Stimulated activated CD4-positive, alpha-beta T cell treated with anti-CD3 and anti-CD28 coated beads, Interleukin-1b, Interleukin-23, amount 100 ng/mL, for 1 hour (primary cell): ENCODE measurements at places on chromosomes 5 and 9.

DNA sequence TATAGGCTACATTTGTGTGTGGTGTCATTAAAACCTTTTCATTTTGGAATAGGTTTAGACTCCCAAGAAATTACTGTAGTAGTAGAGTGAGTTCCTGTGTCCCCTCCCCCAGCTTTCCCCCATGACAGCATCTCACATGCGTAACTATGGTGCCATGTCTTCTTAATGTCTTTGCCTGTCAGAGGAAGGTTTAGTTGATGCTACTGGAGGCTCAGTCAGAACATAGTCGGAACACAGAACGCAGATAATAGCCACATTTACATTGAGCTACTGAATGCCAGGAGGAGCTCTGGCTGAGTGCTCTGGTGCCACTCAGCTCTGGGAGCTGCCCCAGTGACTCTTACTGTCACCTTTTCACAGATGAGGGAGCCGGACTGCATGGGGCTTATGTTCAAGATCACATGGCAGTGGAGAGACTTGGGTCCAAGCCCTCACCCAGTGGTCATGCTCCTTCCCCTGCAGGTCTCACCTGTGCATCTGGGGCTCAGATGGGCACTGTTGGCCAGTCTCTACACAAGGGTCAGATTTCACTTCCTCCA lies 223.6 kb downstream of the AOPEP start:
- DNase-seq, result no peak

DNA sequence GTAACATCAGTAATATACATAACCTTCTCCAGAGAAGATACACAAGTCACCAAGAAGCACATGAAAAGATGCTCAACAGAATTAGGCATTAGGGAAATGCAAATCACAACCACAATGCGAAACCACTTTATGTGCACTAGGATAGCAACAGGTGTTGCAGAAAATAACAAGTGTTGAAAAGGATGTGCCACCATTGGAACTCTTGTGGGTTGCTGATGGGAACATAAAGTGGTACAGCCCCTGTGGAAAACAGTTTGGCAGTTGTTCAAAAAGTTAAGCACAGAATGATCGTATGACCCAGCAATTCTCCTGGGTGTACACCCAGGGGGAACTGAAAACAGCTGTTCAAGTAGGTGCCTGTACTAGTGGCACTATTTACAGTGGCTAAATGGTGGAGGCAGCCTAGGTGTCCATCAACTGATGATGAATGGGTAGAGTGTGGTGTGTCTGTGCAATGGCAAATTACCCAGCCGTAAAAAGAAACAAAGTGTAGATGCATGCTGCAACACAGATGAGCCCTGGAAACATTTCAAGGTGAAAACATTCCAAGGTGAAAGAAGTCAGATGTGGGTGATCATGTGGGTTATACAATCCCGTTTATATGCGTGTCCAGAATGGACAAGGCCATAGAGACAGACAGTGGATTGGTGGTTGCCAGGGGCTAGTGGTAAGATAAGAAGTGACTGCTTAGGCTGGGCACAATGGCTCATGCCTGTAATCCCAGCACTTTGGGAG lies 27.2 kb downstream of the CCDC69 start:
- DNase-seq, result no peak

DNA sequence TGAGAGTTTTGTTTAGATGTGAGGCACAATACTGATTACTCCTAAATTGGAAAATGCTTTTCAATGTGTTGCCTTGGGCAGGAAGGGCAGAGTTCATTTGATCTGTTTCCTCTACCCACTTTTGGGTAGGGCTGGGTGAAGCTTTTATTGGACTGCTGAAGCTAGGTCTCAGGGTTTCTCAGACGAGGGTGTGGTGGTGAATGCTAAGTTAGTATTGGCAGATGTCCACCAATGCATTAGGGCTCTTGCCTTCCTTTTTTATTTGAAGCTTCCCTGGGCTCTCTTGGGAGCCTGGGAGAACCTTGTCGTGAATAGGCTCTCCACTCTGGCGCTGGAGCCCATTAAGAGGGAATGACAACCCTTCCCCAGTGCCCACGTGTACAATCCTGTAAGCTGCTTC lies 23.1 kb downstream of the SPTAN1 start:
- DNase-seq, result no peak

GRCh38 chr5:165076686-165077085 lies 1571.3 kb downstream of the MAT2B start:
- no peak for DNase-seq

- DNase-seq, result no peak
Observed at GRCh38 chr9:35757226-35757891, 3.3 kb upstream of the MSMP start.

DNA sequence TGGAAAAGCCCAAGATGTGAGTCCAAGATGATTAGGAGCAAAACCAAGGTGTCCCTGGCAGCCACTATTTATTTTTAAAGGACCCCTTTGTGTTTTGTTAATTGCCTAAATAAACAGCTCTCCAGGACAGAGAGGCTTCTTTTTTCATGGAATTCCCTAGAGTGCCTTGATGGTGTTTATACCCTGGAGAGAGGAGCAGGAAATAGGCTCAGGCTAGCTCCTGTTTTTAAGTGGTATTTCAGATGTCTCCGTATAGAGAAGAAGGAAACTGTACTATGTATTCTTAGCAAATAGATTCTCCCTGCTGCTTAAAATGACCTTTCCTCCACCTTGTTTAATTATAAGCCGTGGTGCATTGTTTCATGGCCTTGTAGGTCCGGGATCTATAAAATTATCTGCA lies 292.4 kb downstream of the CD180 start:
- DNase-seq, result no peak

DNA sequence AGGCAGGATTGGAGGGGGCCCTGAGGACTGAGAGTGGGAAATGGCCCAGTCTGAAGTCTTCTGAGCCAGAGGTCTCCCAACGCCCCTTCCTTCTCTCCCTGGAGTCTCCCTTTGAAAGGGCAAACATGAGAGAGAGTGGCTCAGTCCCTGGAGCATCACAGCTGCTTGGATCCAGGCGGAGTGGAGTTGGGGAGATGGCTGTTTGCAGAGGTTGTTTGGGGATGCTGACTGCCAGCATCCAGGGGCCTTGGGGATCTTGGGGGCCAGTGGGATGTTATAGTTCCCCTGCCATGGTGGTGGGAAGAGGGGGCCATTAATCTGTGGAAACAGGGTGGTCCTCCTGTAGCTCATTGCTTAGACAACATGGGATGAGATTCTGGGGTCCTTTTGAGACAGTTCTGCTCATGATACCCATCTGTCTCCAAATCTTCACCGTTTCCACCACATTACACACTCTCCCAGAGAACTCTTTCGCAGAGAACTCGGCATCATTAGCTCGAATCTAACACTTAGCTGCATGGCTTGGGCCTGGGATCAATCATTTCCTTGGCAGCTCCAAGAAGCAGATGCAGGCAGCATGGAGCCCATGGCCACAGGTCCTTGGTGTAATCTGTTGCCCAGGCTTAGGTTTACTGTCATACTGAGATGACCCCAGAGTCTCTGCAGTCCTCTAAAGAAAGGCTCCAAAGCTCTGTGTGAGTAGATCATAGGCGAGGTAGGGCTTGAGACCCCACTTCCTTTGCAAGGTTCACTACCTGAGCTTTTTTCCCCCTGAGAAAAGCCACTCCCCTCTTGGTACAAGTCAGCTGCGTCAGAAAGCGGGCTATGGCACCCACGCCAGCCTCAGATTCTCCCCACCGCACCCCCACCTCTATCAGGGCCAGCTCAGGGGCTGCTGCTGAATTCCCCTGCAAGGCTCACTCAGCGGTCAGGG lies 54.4 kb upstream of the SH3PXD2B start:
- DNase-seq, result no peak

GRCh38 chr9:121860744-121861143 lies 209.3 kb downstream of the DAB2IP start:
- DNase-seq, result no peak

DNA sequence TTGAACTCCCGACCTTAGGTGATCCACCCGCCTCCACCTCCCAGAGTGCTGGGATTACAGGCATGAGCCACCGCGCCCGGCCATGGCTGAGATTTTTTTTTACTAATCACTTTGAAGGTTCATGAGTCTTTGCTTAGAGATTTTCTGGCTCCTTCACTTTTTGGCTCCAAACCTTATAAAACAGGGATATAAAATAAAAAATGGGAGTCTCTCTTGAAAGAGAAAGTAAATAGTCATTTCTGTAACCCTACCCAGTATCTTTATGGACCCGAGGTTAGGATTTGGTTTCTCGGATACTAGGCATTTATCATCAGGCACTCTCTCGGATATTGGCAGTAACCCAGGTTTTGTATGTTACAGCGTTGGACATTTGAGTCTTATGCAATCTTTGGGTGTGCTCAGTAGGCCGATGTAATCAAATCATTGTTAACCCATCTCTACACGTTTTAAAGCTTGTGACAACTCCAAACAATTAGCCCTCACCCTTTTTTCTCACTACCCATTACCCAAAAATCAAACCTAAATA lies 25.3 kb downstream of the STXBP1 start:
- no peak for DNase-seq

DNA sequence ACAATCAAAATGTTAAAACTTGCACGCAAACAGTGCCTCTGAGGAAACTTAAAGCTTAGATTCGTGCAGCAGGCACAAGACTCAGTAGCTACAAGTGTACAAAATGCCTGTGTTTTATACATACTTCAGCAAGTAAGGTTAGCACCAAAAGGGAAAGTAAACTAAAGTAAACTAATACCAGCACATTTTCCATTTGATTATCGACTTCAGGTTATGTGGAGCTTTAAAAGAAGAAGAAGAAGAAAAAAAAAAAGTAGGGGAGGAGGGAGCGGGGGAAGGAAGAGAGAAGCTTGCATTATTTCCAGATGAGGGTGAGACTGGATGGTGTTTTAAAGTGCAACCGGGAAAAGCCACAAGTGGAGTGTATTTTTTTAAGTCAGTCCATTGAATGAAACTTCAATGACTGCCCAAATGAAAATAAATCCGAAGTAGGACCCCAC lies 596 bp upstream of the ADAMTS6 start:
- no peak for DNase-seq

- DNase-seq, result no peak
Observed at GRCh38 chr5:73390972-73391371, 57.6 kb downstream of the FOXD1 start.

- no peak for DNase-seq
Observed at GRCh38 chr9:99433555-99433954, 211.5 kb downstream of the SEC61B start.

GRCh38 chr5:142320851-142321560 lies 3.8 kb downstream of the SPRY4 start:
- DNase-seq, result no peak

DNA sequence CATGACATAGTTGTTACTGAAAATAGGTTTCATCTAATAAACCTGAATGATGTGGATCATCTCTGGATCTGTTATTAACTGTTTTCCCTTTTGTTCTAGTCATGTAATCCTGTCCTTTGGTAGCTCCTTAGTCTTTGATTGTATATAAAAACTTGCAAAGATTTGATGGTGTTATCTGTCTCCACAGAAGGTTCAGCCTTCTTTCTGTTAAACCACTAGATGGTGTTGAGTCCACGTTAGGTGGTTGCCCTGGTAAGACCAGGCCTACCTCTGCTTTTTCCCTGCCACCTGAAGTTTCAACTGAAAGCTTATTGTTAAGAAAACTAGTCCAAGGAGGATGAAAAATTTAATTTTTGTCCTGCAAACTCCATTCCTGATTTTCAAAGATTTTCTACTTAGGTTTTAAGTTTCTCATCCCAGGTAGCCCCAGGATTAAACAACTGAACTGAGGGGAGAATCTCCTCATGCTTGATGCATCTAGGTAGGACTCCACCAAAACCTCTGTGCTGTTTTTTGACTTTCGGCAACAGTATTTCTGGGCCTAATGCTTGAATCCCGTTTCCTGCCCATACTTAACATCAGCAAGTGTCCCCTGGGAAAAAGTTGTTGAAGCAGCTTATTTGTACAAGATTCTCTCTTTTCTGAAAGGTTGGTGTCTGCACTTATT lies 68.5 kb downstream of the RICTOR start:
- no peak for DNase-seq

DNA sequence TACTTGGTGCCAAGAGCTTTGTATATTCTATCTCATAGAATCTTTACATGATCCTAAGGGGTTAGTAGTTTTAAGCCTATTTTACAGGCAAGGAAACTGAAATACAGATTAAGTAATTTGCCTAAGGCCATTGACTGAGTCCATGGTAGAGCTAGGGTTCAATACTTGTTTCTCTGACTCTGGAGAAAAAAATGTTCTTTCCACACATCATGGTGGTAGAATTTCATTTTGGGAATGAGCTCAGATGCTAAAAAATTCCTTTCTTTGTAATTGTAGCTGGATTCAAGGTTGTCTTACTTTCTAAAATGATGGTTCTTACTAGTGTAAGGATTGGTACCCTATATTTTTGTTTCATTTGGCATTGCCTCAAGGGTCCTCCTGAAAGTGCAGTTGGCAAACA lies 86.0 kb downstream of the ANKRD55 start:
- DNase-seq, result no peak

DNA sequence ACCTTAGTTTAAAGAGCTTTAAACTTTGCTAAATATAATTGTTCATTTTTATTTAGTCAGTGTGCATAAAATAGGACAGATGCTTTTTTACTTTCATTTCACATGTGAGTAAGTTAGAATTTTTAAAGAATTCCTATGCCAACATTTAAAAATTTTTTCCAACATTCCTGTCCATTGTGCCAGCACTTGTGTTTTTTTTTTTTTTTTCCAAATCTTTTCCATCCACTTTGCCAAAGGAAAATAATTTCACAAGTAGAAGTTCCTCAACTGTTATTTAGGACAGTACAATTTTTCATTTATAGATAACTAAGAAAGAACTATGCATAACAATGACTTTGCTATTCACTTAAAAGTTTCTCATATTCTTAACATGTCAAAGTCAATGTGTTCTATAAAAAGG lies 189.5 kb downstream of the ADAMTS6 start:
- DNase-seq, result no peak

DNA sequence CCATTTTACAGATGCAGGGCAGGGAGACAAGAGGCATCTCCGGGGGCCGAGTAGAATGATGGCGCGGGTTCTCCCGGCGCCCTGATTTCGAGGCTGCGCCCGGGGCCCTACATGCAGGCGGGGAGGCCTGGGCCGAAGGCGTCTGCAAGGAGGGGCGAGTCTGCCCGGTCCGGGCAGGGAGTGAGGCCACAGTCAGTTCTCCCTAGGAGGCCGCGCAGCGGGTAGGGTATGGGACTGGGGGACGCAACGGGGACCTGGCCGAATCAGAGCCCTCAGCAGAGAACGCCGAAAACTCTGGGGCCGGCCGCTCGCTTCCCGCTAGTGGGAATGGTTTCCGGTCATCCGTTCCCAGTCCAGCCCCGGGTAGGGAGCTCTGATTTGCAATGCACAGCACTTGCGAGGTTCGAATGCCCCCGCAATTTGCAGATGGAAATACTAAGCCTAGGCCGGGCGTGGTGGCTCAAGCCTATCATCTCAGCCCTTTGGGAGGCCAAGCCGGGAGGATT lies 6.4 kb downstream of the TLX3 start:
- no peak for DNase-seq

DNA sequence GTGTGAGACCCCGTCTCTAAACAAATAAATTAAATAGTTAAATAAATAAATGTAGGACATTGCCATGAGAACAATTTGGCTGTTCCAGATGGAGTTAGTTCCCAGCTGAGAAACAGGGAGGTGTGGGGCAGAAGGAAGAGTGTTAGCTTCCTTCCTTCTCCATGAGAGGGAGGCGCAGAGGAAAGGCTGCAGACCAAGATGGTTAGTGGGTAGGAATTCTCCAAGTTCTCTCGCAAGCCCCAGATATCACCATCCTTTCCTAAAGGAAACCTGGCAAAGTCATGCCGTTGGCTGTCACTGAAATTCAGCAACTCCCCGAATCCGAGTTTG lies 33.1 kb upstream of the RAB14 start:
- DNase-seq, result no peak
